ENCODE measurements at places on chromosomes 4 and X. TPM values are rescaled to one million over a fixed set of nuclear protein-coding genes. Genes with fewer than 3 reads are reported as not detected.

The NLGN3 gene
- 0.62 TPM for total RNA-seq

The HOPX gene
- 0.87 TPM for total RNA-seq

The SMIM31 gene
- total RNA-seq, result not detected

The EIF1AX gene
- total RNA-seq, result 66.5 TPM

The HSFX3 gene
- total RNA-seq, result not detected

The SSX4B gene
- not detected for total RNA-seq

GRCh38 chr4:159212675-159213293 is 109.9 kb downstream of the RAPGEF2 start:
- DNase-seq, result peak; percentile 52
- peak overlapping the region; percentile 45 for H3K27ac ChIP-seq
- peaks cover 53% of the 10 kb centered on the region for H3K4me1 ChIP-seq
- H3K4me3 ChIP-seq, result no peak overlapping the region
- peaks cover 7% of the 10 kb centered on the region for H3K36me3 ChIP-seq

DNA sequence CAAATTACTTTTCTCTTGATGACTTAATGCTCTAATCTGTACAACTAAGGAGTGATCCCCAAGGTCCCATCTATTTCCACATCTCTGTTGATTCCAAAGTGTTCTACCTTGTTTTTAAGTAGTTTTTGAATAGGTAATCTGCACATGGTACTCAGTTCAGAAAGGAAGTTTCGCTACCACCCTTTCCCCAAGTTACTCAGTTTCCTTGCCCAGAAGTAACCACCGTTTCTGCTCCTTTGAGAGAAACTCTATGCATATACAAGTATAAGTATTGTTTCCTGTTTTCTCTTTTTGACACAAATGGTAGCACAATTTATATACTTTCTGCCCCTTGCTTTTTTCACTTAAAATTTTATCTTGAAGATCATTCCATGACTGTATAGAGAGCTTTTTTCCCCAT is 18.1 kb downstream of the TMEM154 start:
- H3K4me3 ChIP-seq, result no peak overlapping the region
- H3K4me1 ChIP-seq, result peaks cover 19% of the 10 kb centered on the region
- H3K27me3 ChIP-seq, result no peaks in the 10 kb centered on the region
- no peak overlapping the region for H3K27ac ChIP-seq
- peaks cover 3% of the 10 kb centered on the region for H3K36me3 ChIP-seq

GRCh38 chr4:176425035-176425434 is 105.3 kb downstream of the SPCS3 start:
- no peak overlapping the region for H3K27ac ChIP-seq
- H3K4me3 ChIP-seq, result no peak overlapping the region
- no peaks in the 10 kb centered on the region for H3K4me1 ChIP-seq
- no peak for DNase-seq

DNA sequence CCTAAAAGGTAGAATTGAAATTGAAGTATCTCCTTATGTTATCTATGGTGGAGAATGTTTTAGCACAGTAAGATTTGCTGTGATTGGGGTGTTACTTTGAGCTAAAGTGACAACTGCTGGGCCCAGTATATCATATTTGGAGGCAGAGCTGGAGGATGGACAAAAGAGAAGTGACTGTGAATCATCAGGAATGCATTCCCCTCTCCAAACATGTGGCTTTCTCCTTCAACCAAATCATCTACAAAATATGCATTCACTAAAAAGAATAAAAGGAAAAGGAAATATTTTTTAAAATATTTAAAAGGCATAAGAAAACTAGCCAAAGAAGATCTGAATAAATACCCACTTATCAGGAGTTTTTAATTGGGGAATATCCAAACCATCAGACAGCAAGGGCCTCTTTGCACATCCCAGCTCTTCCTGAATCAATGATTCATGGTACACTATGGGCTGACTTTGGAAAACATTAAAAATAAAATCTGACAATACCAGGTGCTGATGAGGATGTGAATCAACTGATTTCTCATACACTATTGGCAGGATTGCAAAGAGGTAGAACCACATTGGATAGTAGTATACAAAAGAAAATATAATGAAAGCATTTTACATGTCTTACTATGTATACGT is 671.7 kb upstream of the NR3C2 start:
- DNase-seq, result no peak
- H3K27me3 ChIP-seq, result no peaks in the 10 kb centered on the region
- H3K4me1 ChIP-seq, result no peaks in the 10 kb centered on the region
- H3K4me3 ChIP-seq, result no peak overlapping the region

DNA sequence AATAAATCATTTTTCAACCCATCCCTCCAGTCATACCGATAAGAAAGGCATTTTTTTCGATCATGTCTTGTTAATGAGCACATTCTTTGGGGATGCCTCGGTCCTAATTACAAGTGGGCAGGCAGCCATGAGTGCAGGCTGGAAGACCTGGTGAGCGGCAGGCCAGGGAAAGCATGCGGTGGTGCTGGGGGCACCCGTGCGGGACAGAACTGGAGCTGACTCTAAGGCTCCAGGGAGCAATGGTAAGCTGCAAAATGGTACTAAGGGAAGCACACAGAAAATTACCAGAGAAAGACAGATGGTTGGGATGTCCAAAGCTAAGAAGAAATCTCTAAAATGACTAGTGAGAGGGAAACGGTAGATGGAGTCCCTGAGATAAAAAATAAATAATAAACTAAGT is 411.0 kb upstream of the AGA start:
- H3K27me3 ChIP-seq, result no peaks in the 10 kb centered on the region
- no peak overlapping the region for H3K27ac ChIP-seq
- H3K4me1 ChIP-seq, result no peaks in the 10 kb centered on the region
- no peaks in the 10 kb centered on the region for H3K36me3 ChIP-seq
- no peak overlapping the region for H3K4me3 ChIP-seq
- no peak for DNase-seq

- H3K27ac ChIP-seq, result no peak overlapping the region
- DNase-seq, result no peak
- no peak overlapping the region for H3K4me3 ChIP-seq
Observed at GRCh38 chrX:48492293-48492910, 16.4 kb upstream of the PORCN start.

- no peaks in the 10 kb centered on the region for H3K36me3 ChIP-seq
- H3K4me3 ChIP-seq, result no peak overlapping the region
- no peak for DNase-seq
- H3K4me1 ChIP-seq, result peaks cover 6% of the 10 kb centered on the region
- H3K27ac ChIP-seq, result no peak overlapping the region
Observed at GRCh38 chr4:57131849-57132742, 21.9 kb upstream of the IGFBP7 start.

GRCh38 chrX:13387666-13388494 is 68.0 kb upstream of the ATXN3L start:
- no peak overlapping the region for H3K4me3 ChIP-seq
- no peaks in the 10 kb centered on the region for H3K27me3 ChIP-seq
- H3K36me3 ChIP-seq, result no peaks in the 10 kb centered on the region
- H3K4me1 ChIP-seq, result no peaks in the 10 kb centered on the region
- no peak overlapping the region for H3K27ac ChIP-seq
- DNase-seq, result no peak

DNA sequence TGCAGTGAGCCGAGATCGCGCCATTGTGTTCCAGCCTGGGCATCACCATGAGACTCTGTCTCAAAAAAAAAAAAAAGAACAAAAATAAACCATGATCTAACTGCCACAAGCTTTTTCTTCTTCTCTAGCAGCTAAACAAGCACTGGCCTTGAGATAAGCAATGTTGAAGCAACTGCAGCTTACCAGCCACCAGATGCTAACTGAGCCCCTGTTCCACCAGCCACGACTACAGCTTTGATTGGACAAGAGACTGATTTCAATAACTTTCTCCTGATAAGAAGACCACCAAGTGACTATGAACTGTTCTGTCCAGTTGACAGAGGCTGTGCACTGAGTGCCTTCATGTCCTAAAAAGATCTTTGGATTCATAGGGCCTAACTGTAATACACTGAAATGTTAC is 58.5 kb downstream of the DCTD start:
- H3K4me3 ChIP-seq, result no peak overlapping the region
- H3K36me3 ChIP-seq, result no peaks in the 10 kb centered on the region
- H3K27me3 ChIP-seq, result no peaks in the 10 kb centered on the region
- no peak for DNase-seq
- H3K27ac ChIP-seq, result no peak overlapping the region

- H3K27ac ChIP-seq, result no peak overlapping the region
- no peaks in the 10 kb centered on the region for H3K36me3 ChIP-seq
- no peak for DNase-seq
- H3K4me3 ChIP-seq, result no peak overlapping the region
- no peaks in the 10 kb centered on the region for H3K27me3 ChIP-seq
Observed at GRCh38 chr4:80619070-80619674, 283.6 kb downstream of the CFAP299 start.

DNA sequence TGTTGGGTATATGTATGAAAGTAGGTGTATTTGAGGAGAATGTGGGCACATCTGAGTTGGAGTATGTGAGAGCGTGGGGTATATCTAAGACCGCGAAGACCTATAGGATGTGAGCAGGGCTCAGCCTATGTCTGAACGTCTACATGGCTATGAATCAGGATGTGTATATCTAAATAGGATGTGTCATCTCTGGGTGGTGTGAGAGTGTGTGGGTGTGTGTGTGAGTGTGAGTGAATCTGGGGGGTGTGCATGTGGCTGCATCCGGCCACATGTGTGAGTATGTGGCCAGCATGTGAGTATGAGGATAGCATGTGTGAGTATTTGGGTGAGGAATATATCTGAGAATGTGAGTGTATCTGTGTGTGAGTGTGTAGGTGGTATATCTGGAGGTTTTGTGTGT is 7.7 kb downstream of the GPR173 start:
- no peak overlapping the region for H3K27ac ChIP-seq
- DNase-seq, result no peak
- no peak overlapping the region for H3K4me3 ChIP-seq

- no peaks in the 10 kb centered on the region for H3K36me3 ChIP-seq
- no peaks in the 10 kb centered on the region for H3K4me1 ChIP-seq
- DNase-seq, result no peak
- no peak overlapping the region for H3K27ac ChIP-seq
- H3K27me3 ChIP-seq, result no peaks in the 10 kb centered on the region
- no peak overlapping the region for H3K4me3 ChIP-seq
Observed at GRCh38 chr4:134695433-134695832, 493.8 kb upstream of the PABPC4L start.

GRCh38 chr4:89509708-89510281 is 202.2 kb upstream of the GPRIN3 start:
- DNase-seq, result no peak
- no peaks in the 10 kb centered on the region for H3K36me3 ChIP-seq
- no peak overlapping the region for H3K27ac ChIP-seq

- peaks cover 32% of the 10 kb centered on the region for H3K4me1 ChIP-seq
- no peaks in the 10 kb centered on the region for H3K36me3 ChIP-seq
- DNase-seq, result peak; percentile 33
- H3K27ac ChIP-seq, result peak overlapping the region; percentile 98
- H3K4me3 ChIP-seq, result peak overlapping the region; percentile 91
Observed at GRCh38 chr4:183097231-183098018, 1.6 kb upstream of the WWC2 start.

DNA sequence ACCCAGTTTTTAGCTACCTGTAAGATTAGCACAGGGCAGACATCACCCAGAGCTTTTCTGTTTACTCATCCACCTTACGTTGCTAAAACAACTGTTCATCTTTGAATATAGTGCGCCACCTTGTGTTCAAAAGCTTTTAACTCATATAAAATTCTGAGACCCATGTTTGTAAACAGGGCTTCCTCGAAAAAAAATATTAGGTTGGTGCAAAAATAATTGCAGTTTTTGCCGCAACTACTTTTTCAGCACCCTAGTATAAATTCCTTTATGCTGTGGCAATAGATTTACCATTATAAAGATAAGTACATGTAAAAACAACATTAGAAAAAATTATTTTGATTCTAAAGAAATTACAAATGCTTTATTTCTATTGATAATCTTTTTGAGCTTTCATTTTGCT is 147.9 kb downstream of the LRBA start:
- no peaks in the 10 kb centered on the region for H3K4me1 ChIP-seq
- DNase-seq, result peak; percentile 59
- H3K27me3 ChIP-seq, result no peaks in the 10 kb centered on the region
- no peaks in the 10 kb centered on the region for H3K36me3 ChIP-seq

DNA sequence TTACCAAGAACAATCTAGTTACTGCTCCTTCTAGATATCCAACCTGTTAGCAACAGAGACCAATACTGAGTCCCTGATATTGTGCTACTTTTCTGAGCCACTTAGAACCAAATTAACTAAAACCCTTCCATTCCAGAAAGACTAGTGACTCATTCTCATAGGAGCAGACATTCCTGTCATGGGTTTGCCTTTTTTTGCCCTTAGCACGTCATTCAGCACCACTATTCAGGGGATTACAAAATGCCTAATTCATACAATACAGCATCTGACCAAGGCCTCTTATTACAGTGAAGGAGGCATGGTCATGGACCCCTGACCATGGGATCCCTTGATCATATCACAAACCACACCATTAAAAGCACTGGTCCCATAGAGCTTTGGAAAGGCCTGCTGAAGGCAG is 123.8 kb upstream of the CXCL13 start:
- no peaks in the 10 kb centered on the region for H3K27me3 ChIP-seq
- H3K27ac ChIP-seq, result no peak overlapping the region
- H3K4me3 ChIP-seq, result no peak overlapping the region
- no peak for DNase-seq
- H3K36me3 ChIP-seq, result no peaks in the 10 kb centered on the region
- H3K4me1 ChIP-seq, result no peaks in the 10 kb centered on the region

GRCh38 chr4:22500831-22501714 is 14.8 kb downstream of the ADGRA3 start:
- no peak overlapping the region for H3K4me3 ChIP-seq
- no peaks in the 10 kb centered on the region for H3K36me3 ChIP-seq
- peaks cover 4% of the 10 kb centered on the region for H3K4me1 ChIP-seq

DNA sequence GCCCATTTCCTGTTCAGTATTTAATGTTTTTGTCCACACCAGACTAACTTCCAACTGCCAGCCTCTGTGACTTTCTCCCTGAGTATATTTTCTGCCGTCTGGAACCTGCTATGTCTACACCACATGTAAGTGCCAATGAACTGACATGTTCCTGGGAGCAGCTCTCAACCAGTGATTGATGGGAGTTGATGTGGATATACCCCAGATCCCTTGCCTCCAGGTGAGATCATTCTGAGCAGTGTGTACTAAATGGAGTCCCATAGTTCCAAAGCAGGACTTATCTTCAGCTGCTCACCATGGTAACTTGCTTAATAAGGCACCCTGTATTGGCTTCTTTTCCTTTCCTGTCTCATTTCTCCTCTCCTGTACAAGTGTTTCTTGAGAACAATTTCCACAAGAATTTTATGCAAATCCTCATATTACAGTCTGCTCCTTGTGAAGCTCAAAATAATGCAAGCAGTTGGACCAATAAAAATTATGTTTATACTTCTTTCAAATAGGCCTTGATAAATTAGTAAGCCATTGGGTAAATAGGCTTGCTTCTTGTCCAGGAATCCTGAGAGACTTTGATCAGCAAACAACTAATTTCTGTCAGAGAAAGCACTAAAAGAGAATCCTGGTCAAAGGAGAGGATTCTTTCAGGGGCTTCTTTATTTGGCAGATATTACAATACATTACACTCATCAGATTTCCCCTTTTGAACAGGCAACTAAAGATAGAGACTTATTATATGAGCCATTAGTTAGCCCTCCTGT is 911.7 kb upstream of the NDST4 start:
- H3K36me3 ChIP-seq, result no peaks in the 10 kb centered on the region
- no peak overlapping the region for H3K4me3 ChIP-seq
- no peaks in the 10 kb centered on the region for H3K27me3 ChIP-seq
